CD4-positive, alpha-beta T cell treated with Interleukin-6 at 100 ng/mL for 8 hours (primary cell): ENCODE measurements at places on chromosomes 16 and 17.

- peak; percentile 72 for DNase-seq
Measured at GRCh38 chr17:41965694-41966462, 717 bp upstream of the CNP start.

DNA sequence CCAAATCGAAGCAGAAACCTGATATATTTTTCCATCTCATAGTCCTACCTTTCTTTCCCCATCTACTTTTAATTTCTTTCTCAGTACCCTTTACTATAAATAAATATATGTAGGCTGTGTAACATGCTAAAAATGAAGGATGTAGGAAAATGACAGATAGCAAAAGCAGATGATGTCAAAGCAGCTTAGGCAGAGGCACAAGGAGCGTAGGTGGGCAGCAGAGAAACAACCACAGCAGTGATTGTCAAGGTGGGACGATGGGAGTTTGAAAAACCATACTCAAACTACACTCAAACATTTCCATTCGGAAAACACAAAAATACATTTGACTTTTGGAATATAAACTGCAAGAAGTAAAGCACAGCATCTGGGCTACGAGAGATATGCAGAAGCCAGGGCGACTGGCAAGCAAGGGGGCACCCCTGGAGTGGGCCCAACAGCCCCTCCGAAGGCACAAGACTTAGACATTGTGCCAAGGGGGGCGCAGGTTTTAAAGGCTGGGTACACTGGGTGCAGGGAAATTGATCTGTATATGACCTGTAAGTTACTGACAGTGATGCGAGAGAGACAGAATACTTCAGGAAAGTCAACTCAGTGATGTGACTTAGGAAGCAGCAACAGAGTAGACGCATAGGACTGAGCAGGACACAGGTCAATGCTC is 31.1 kb downstream of the SNN start:
- no peak for DNase-seq

- no peak for DNase-seq
Measured at GRCh38 chr16:85205747-85206471, 93.6 kb upstream of the CIBAR2 start.

DNA sequence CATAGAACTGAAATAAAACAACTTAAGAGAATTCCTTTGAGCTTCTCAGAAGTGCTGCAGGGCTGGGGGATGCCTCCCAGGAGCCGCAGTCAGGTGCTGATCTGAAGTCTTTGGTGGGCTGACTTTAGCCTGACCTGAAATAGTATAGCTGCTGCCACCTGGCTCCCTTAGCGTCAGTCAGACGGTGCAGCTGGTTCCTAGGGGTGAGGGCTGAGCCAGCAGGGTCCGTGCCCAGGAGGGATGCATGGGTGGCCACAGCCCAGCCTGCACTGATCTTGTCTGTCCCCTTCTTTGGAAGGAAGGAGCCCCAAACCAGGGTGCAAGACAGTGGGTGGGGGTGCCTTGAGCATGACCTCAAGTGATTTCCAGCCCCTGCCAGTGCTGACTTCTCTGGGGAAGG is 11.5 kb downstream of the MAPT start:
- no peak for DNase-seq

DNA sequence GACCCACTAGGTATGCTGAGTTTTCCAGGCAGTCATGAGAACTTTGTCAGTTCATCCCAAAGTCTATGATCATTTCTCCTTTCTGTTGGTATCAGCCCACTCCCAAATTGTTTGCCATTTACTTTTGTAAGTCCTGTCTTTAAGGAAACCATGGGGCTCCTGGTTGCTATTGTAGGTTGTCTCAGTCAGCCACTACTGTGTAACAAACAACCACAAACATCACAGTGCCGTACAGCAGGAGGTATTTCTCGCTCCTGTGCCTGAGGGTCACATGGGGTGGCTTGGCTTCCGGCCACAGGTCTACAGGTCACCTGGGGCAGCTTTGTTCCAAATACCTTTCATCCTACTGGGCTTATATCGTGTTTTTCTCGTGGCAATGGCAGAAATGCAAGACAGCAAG is 71.6 kb downstream of the C17orf67 start:
- DNase-seq = no peak

DNA sequence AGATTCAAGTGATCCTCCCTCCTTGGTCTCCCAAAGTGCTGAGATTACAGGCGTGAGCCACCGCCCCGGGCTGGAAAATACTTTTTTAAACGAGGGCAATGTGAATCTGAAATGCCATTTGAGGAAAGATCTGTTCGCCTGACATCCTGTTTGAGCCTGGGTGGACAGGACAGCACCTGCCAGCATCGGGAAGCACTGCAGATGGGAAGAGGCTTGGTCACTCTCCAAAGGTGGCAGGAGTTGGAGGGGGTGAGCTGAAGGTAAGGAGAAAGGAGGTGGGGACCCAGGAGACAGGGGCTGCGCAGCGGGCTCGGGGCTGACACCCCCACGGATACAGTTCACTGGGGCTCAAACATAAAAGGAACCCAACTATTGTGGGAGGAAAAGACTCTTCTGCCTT is 3.9 kb upstream of the BIRC5 start:
- no peak for DNase-seq
